Fibroblast of upper back skin (primary cell): ENCODE measurements at places on chromosomes 2 and 18.

GRCh38 chr2:12099374-12099773, 352.9 kb downstream of the LPIN1 start:
- no peak for DNase-seq

DNA sequence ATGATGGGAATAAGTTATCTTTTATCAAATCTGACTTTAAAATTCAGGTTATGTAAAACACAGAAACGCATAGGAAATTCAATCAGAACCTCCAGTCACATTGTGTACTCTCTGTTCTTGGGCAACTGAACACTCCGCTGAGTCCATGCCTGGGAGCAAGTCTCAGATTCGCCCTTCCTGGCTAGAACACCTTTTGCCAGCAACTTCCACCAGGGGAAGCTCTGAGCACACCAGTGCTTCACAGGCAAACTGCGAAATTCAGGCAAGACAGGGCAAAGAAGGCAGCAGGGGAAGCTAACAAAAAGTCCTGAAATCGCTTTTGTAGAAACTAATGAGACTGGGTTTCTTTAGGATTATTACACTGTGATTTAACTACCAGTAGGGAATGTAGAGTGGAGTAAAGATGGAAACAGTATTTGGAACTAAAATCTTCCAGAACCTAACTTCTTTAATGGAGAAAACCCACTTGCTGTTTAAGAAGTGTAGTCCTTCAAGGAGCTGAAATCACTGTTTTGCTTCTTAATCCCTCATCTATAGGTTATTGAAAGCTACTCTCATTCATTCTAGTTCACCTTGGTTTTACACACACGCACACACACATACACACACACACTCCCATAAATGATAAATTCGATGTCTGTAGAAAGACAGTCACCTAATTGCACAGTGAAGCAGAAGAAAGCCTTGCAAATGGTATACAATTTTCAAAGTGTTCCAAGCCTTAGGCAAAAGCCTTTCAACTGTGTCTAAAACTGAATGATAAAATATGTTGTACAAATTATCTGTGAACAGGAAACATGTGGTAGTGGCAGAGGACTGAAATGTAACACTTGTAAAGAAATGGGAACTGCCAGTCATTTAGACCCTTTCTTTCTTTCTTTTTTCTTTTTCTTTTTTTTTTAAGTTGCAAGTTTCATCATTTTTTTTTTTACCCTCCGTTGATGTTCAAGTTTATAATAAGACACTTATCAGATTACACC, 214.5 kb downstream of the TMEM182 start:
- DNase-seq = peak; percentile 13

GRCh38 chr18:39692367-39693015, 2126.9 kb upstream of the CELF4 start:
- no peak for DNase-seq

- DNase-seq = no peak
Measured at GRCh38 chr2:10951558-10952414, 40.1 kb downstream of the KCNF1 start.

DNA sequence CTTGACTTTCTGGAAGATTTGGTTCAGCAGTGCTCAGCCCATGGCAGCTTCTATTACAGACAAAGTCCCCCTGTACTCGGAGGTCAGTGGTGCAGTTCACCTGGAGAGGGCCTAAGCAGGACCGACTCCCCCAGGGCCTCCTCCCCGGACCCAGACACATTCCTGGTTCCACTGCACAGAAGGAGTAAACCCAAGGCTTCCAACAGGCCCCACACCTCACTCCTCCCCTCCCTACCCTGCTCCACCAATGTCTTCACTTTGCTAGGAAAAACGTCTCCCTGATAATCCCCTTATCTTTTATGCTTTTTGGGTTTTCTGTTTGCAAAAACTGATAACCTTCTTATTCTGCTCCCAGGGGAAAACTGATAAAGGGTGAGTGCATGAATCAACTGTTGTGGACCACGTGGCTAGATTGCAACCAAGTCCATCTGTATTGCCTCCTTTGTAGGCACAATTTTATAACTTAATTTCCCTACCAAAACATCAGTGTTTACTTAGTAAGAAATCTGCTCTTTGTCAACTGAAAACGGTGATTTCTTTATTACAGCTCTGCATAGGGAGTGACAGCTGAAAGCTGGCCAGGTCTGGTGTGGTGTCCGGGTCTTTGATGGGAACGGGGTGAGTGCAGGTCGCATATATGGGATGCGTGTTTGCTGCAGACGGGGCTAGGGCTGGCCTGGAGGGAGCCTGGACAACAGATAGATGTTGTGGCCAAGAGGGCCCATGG, 202.5 kb downstream of the GLI2 start:
- DNase-seq = peak; percentile 31

DNA sequence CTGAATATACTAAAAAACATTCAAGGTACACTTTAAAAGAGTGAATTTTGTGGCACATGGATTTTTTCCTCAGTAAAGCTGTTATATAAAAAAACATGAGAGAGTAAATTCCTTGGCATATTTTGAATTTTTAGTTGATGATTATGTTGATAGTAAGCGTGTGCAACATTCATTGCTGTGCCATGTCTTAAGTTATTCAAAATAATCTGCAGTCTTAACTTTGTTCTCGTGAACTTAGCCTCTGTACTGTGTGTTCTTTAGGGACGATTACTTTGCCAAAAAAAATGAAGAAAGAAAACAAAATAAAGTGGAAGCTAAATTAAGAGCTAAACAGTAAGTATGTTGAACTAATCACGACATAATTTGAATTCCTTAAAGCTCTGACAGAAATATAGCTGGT, 9.6 kb downstream of the SSB start:
- peak; percentile 36 for DNase-seq

DNA sequence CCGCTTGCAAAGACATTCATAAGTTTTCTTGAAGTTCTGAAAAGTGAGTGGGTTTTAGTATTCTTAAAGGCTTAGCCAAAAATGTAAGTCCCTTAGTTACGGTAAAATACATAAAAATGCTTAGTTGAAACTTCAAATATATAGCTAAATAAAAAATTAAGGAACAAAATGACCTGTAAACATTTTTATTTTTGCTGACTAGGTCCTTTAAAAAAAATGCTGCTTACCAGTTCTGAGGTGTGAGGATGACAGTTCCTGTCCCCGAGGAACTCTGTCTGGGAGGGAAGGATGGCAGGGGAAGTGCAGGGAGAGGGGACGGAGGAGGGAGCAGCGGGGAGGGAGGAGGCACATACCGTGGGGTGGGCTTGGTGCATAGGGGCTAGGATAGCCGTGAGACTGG, 102.8 kb upstream of the BCL2L11 start:
- no peak for DNase-seq

DNA sequence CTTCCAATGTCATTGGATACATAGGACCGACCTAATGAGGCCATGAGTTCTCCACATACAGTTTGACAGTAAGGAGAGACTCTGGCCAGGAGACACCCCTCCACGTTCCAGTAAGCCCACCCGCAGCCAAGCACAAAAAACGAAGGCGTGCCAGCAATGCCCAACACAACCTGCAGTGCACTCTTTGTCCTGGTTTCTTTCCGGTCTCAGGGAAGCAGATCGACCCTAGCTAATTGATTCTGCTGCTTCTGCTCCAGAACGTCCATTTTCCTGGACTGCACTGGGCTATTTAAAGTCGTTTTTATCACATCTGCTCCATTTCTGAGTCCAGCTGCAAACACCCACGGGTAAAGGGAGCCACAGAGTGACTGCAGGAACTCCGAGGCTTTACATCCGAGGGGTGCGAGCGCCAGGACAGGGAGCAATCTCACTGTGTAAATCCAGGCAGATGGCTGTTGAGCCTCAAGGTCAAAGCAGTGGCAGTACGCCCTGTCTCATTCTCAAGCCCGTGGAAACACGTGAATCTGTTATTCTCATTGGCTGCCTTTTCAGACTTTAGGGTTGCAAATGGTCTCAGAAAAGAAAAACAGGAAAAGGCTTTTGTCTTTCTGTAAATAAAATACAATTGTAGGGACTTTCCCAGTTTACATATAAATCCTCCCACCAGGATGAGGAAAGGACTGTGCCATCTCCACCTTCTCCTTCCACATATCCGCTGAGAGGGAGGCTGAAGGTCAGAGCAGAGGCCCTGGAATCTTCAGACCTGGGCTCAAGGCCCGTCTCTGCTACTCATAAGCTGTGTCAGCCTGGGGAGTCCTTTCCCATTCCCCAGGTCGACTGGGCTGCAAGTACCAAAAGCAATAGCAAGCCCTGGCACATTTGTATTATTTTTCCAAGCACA, 40.7 kb downstream of the TMEM163 start:
- DNase-seq = no peak

GRCh38 chr2:174051741-174052583, 86.8 kb upstream of the SP3 start:
- DNase-seq = peak; percentile 70

- no peak for DNase-seq
Measured at GRCh38 chr18:34223164-34223892, 1.4 kb downstream of the NOL4 start.

DNA sequence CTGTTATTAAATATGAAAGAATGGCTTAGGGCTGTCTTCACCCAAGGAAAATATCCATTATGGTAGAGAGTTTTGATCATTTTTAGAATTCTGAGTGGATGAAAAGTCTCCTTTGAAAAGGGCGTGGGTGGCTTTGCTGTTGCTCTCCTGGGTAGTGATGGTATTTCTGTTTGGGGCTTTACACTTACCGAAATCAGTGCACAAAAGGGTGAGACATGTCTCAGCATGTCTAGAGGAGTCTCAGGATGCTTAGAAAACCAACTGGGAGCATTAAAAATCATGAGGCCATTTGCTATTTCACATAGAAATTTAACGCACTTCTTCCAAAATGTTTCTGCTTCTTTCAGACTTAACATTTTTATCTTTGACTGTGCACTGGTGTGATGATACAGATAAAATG, 49.6 kb downstream of the ZCCHC2 start:
- no peak for DNase-seq

DNA sequence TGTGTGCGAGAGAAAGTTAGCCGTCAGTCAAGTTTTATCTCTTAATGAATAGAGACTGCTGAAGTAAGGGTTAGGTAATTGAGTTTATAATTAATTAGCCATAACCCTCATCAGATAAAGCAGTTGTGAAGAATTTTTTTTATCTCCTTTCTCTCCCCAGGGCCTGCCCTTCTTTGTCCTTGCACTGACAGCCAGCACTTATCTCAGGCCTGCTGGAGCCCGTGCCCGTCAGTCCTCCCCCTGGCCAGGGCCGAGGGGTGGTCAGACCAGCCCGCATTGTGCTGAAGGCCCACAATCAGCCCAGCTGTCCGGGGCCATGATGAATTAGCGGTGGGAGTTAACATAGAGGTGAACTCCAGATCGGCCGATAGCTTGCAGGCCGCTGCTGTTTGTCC, 315.7 kb downstream of the GBX2 start:
- no peak for DNase-seq

- DNase-seq = peak; percentile 51
Measured at GRCh38 chr2:84494070-84494469, 22.2 kb upstream of the DNAH6 start.

DNA sequence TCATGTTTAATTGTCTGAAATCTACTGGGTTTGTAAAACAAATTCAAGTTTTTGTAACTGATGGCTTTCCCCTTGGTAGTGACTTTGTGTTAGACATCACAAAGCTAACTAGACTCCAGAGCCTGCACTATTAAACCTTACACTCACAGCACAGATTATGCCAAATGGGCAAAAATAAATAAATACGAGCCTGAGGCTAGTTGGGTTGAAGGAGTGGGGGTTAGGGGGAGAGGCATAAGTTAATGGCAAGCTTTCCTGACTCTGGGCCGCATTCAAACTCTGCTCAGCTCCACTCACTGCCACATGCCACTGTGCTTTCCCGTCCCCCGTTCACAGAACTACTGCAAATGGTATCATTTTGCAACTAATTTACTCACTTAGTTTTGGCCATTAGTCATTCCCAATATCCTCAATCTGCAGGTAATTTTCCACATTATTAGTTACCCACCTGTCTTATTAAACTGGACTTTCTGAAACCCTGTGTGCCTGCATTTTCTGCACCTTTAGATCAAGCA, 1079.9 kb upstream of the PIK3C3 start:
- DNase-seq = no peak

GRCh38 chr2:68379184-68379708, 14.2 kb downstream of the PLEK start:
- no peak for DNase-seq

- DNase-seq = no peak
Measured at GRCh38 chr18:48270929-48271328, 138.3 kb downstream of the ZBTB7C start.

DNA sequence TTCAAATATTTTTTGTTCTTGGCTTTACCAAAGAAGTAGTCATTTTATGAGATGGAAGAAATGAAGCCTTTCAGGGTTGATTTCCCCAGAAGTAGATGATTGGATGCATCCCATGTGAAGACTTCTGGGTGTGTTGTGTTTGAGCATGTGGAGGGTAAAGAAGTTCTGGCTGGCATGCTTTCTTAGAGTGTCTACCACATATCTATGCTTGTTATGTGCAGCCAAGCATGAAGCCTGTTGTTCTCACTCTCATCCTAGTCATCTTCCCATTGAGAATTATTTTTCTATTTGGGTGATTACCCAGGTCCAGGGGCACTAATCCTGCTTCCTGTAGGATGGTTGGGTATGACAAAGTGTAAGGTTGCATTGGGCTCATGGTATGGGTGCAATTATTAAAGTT, 472.9 kb downstream of the PTPRM start:
- DNase-seq = no peak

- no peak for DNase-seq
Measured at GRCh38 chr18:71370095-71370494, 1081.2 kb downstream of the SOCS6 start.

- no peak for DNase-seq
Measured at GRCh38 chr2:54067851-54068375, 47.5 kb upstream of the ACYP2 start.

DNA sequence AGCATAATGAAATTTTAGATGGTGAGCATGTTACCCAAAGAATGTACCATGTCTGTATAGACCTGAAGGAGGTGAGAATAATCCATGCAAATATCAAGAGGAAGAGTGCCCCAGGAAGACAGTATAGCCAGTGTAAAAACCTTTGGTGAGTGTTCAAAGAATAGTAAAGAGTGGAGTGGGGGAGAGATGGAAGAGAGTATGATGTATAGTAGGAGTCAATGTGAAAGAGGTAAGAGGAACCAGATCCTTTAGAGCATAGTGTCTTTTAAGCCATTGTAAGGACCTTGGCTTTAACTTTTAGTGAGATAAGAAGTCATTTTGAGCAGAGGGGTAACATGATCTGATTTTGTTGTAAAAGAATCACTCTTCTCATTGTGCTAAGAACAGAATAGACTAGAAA, 1052.3 kb upstream of the ZEB2 start:
- DNase-seq = no peak

GRCh38 chr18:79982736-79983135, 5.6 kb downstream of the TXNL4A start:
- no peak for DNase-seq

DNA sequence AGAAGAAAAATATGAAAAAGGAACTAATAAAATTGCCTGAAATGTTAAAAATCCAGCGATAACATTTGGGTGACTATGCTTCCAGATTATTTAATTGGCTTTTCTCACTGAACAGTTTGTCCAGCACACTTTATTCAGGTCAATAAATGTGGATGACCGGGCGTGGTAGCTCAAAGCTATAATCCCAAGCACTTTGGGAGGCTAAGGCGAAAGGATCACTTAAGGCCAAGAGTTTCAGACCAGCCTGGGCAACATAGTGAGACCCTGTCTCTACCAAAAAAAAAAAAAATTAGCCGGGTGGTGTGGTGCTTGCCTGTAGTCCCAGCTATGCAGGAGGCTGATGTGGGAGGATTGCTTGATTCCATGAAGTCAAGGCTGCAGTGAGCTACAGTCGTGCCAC, 55.4 kb downstream of the TGOLN2 start:
- DNase-seq = no peak
